MCF 10A (cell line): ENCODE measurements at places on chromosomes 16 and 17. TPM values are rescaled to one million over a fixed set of nuclear protein-coding genes. Genes with fewer than 3 reads are reported as not detected.

DNA sequence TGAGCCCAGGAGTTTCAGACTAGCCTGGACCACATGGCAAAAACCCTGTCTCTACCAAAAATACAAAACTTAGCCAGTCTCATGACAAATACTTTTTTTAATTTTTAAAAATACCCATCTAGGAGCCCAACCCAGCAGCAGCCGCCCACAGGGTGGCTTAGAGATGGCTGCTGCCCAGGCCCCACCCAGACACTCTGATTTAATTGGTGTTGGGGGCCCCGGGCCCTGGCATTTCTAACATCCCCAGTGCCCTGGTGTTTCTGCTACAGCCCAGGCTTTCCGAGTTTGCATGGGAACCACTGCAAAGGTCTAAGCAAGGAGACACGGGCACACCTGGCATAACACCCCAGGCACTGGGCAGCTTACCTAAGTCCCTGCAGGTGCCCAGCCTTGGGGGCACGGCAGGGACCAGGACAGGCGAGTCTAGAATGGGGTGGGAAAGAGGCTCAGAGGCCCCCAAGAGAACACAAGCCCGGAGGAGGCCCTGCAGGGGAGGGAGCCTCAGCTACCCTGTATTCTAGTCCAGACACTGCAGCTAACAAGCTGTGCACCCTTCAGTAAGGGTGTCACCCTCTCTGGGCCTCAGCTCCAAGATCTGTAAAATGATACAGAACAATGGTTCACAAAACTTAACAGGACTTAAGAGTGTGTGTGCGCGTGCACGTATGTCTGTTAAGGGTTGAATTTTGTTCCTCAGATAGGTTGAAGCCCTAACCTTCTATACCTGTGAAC is 48.8 kb downstream of the RMI2 start:
- DNase-seq = no peak
- H3K36me3 ChIP-seq = no peaks in the 10 kb centered on the region
- H3K27me3 ChIP-seq = no peaks in the 10 kb centered on the region
- H3K4me1 ChIP-seq = no peaks in the 10 kb centered on the region
- no peak overlapping the region for H3K27ac ChIP-seq

GRCh38 chr16:85205747-85206471 is 93.6 kb upstream of the CIBAR2 start:
- peaks cover 15% of the 10 kb centered on the region for H3K4me1 ChIP-seq
- no peaks in the 10 kb centered on the region for H3K27me3 ChIP-seq
- no peak overlapping the region for H3K4me3 ChIP-seq
- no peaks in the 10 kb centered on the region for H3K36me3 ChIP-seq

DNA sequence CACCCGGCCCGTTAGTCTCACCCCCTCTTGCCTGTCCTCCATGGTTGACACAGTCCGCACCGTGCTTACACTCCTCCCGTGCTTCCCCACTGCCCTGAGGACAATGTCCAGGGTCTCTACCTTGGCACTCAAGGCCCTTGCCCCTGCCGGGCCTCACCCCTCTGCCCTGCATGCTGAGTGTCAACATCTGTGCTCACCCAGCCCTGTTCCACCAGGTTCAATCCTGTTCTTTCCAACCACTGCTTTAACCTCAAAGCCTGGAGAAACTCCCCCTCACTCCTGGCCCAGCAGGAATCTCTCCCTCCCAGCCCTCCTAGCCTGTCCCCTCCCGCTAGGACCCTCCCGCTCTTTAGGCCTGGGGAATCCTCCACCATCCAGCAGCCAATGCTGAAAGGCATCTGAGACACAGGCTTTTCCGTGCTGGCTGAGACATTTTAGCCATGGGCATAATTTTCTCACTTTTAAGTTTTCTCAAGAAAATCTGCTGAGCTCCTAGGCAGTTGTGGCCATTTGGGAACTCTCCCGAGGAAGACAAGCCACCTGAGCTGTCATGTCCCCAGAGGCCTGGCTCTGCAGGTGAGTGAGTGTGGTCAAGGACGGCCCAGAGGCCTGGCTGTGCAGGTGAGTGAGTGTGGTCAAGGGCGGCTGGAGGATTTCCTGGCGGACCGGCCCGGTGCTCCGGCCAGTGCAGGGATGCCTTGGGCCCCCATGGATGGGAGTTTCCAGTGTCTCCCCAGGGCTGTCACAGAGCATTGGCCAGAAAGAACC is 10.8 kb upstream of the P2RX1 start:
- no peak overlapping the region for H3K4me3 ChIP-seq
- no peak overlapping the region for H3K27ac ChIP-seq
- no peaks in the 10 kb centered on the region for H3K4me1 ChIP-seq
- H3K36me3 ChIP-seq = no peaks in the 10 kb centered on the region
- no peak for DNase-seq

GRCh38 chr17:78719630-78720298 is 62.3 kb downstream of the CYTH1 start:
- H3K27me3 ChIP-seq = no peaks in the 10 kb centered on the region
- H3K4me1 ChIP-seq = peaks cover 64% of the 10 kb centered on the region
- H3K36me3 ChIP-seq = no peaks in the 10 kb centered on the region
- no peak for DNase-seq

- H3K4me3 ChIP-seq = peak overlapping the region; percentile 55
- H3K36me3 ChIP-seq = peaks cover 6% of the 10 kb centered on the region
- H3K27ac ChIP-seq = peak overlapping the region; percentile 93
These were observed 57.3 kb upstream of the BCO1 start for GRCh38 chr16:81181013-81181720.

DNA sequence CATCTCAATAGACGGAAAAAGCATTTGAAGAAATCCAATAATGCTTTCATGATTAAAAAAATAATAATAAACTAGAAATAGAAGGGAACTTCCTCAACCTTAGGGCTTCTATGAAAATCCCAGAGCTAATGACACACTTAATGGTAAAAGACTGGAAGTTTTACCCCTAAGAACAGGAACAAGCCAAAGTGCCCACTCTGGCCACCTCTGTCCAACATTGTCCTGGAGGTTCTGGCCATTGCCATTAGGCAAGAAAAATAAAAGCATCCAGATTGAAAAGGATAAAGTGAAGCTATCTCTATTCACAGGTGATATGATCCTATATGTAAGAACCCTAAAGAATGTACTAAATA is 2.5 kb upstream of the LITAF start:
- H3K27ac ChIP-seq = no peak overlapping the region
- H3K4me1 ChIP-seq = peaks cover 13% of the 10 kb centered on the region
- no peaks in the 10 kb centered on the region for H3K27me3 ChIP-seq
- H3K36me3 ChIP-seq = no peaks in the 10 kb centered on the region
- no peak for DNase-seq

DNA sequence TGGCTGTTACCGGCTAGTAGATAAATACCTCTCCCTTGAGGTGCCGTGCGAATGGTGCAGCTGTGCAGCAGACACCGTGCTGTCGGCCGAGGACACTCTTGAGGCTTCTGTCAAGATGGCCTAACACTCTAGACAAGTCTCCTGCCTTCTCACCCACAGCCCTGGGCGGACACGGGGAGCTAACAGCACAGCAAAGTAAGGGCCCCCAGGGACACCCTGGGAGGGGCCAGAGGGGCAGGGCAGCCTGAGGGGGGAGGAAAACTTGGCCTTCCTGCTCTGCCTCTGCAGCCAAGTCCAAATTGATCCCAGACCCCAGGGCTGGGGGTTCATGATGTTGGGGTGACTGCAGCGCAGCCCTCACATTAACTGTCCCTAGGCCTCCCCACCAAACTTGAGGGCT is 210.2 kb downstream of the RPTOR start:
- no peak for DNase-seq
- no peak overlapping the region for H3K27ac ChIP-seq

Gene PRDM7
- total RNA-seq = not detected in 2 replicates

Gene INTS2
- total RNA-seq = 11.8 and 19.2 TPM in 2 replicates
